ENCODE measurements at places on chromosomes 2 and 18.

GRCh38 chr2:128599700-128600099, 281.0 kb upstream of the HS6ST1 start:
- DNase-seq = peak; percentile 80

- DNase-seq = no peak
Observed at GRCh38 chr2:109218792-109219126, 89.8 kb downstream of the SH3RF3 start.

DNA sequence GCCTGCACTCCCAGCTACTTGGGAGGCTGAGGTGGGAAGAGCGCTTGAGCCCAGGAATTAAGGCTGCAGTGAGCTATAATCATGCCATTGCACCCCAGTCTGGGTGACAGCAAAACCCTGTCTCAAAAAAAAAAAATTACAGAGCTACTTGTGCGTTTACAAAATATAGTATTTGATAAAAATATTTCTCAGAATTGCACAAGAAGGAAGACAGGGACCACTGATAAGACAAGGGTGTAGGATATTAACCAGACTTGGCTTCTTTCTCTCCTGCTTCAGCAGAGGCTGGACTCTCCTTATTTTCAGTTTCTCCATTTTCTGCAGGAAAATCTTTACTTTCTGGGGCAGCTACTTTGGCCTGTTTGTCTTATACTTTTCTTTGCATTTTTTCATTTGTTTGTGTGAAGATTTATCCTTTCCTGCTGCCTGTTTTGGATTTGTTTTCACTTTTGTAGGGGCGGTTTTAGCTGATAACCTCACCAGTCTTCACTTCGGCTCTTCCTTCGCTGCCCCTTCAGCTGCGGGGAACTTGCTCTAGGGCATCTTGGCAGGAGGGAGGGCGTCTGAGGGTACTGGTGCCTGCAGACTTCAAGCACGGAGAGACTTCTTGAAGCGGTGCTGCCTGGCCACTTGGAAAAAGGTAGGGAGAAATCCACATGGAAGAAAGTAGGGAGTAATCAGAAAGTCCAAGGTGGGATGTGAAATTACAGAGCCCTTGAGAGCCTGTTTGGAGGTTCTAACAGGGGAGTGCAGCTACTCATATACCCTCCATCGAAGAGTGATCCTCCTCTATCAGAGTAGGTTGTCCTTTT, 14.9 kb upstream of the ZDBF2 start:
- no peak for DNase-seq

GRCh38 chr18:29174891-29175290, 998.0 kb upstream of the CDH2 start:
- DNase-seq = no peak

Measured in mesenteric fat pad (tissue), 1 donor.